ENCODE measurements at places on chromosomes 5 and 9. TPM values are rescaled to one million over a fixed set of nuclear protein-coding genes. Genes with fewer than 3 reads are reported as not detected.

GRCh38 chr5:134095887-134096589 lies 18.4 kb upstream of the TCF7 start:
- peak; percentile 85 for DNase-seq

Gene MRPS30
- polyA plus RNA-seq: 19.9 TPM

DNA sequence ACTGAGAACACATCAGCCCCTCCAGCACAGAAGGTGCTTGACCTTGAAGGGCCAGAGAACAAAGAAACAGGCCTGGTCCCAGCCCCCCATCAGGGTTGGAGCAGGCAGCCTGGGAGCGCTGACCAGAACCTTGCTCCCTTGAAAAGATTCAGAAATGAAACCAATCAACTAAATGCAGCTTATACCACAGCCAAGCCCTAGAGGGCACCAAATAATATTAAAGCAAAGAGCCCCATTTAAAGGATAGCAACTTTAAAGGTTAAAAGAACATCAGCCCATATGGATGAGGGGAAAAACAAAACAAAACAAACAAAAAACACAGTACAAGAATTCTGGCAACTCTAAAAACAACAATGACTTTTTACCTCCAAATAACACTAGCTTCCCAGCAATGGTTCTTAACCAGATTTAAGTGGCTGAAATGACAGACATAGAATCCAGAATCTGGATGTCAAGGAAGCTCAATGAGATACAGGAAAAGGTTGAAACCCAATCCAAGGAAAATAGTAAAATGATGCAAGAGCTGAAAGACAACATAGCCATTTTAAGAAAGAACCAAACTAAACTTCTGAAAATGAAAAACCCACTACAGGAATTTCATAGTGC lies 471.9 kb downstream of the MTRR start:
- DNase-seq: no peak

DNA sequence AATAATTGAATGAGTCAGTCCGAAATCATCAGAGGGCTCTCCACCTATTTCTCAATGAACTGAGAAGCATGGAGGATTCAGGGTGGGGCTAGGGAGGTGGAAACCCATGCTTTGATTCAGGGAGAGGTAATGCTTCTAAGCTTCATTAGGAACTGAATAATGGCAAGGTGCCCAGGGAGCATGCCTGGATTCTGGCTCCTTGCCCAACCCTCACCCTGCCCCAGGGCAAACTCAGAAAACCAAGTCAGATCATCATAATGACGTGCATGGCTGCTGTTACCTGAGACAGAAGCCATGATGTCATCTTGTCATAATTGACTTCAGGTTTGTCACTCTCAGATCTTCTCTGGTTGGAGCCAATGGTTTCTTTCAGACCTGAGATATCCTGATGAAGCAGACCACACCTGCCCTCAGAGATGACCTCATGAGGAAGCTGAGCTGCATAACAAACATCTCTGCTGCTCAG lies 199.6 kb downstream of the SYK start:
- no peak for DNase-seq

- no peak for DNase-seq
These were observed 127.5 kb upstream of the PLCXD3 start for GRCh38 chr5:41637869-41638268.

DNA sequence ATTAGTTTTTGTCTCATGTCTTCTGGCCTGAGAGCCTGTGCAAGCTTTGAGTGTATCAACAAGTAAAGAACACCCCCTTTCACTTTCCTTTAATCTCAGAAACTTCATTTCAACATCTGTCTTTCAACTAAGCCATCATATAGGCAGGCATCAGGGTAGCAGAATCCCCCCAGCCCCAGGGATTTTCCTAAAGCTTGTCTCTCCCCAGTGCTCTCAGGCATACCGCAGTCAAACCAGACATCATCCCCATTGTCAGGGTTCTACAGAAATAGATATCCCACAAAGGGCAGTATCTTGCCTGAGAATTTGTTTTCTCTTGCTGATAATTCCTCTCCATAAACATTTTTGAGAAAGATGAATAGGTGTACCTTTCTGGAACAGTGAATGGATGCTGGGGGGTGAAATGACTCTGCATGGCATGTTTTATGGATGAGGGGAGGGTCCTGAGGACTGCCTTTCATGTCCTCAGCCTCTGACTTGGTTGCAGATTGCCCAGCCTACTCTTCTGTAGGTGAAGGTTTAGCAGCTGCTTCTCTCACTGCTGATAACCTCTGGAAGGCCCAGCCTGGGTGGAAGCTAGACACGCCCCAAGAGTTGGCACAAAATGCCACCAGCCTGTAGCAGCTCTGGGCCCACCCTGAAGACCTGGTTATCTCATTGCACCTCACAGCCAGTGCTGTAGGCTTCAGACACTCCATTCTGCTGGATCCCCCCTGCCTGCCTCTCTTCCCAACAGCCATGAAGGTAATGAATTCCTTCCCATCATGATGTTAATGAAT lies 20.5 kb upstream of the SHB start:
- no peak for DNase-seq

DNA sequence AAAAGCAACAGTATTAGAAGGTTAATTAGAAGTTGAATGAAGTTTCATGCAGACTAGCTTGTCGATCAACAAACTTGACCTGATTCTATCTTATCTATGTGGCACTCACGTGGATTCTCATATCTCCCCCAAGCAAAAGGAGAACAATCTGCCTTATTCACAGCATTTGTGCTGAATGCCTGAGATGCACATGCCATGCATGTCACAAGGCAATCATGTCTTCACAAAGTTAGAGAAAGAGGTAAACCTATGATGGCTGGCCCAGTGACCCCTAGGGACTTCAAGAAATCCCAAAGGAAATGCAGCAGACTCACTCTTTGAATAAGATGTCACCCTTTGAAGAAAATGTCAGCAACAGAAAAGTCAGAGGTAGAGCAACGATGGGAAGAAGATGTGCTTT lies 17.6 kb upstream of the SHOC1 start:
- DNase-seq: no peak

- no peak for DNase-seq
These were observed 2.4 kb upstream of the CCDC112 start for GRCh38 chr5:115298811-115299210.
